ENCODE measurements at places on chromosomes 1 and 21.
A peak's percentile ranks its signal among the peaks of the same experiment; 100 is the strongest.

- peak; percentile 75 for DNase-seq
Measured at GRCh38 chr1:21289700-21290545, at the start of gene ECE1. ECE1 (minus strand) TSS chr1:21290463; CDS start chr1:21290414, 49 bp downstream.

GRCh38 chr1:55474168-55474786, 259.1 kb upstream of the USP24 start:
- DNase-seq = peak; percentile 66

GRCh38 chr1:204741440-204741839, 55.9 kb upstream of the LRRN2 start:
- no peak for DNase-seq

- DNase-seq = no peak
Measured at GRCh38 chr1:32949519-32949918, 15.1 kb downstream of the RNF19B start.

- peak; percentile 61 for DNase-seq
Measured at GRCh38 chr1:3695326-3696217, 43.3 kb downstream of the TP73 start.

DNA sequence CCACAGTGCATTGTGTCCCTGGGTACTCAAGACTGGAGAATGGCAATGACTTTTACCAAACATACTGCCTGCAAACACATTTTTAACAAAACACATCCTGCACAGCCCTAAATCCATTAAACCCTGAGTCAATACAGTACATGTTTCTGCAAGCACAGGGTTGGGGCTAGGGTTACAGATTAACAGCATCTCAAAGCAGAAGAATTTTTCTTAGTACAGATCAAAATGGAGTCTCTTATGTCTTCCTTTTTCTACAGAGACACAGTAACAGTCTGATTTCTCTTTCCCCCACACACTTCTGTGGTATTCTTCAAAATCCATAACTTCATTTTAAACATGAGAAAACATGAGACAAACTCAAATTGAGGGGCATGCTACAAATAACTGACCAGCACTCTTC, 13.9 kb downstream of the BMP8A start:
- no peak for DNase-seq

GRCh38 chr1:23801338-23801748, 789 bp upstream of the GALE start:
- DNase-seq = peak; percentile 56

- DNase-seq = no peak
Measured at GRCh38 chr1:119012383-119012782, 24.2 kb upstream of the TBX15 start.

DNA sequence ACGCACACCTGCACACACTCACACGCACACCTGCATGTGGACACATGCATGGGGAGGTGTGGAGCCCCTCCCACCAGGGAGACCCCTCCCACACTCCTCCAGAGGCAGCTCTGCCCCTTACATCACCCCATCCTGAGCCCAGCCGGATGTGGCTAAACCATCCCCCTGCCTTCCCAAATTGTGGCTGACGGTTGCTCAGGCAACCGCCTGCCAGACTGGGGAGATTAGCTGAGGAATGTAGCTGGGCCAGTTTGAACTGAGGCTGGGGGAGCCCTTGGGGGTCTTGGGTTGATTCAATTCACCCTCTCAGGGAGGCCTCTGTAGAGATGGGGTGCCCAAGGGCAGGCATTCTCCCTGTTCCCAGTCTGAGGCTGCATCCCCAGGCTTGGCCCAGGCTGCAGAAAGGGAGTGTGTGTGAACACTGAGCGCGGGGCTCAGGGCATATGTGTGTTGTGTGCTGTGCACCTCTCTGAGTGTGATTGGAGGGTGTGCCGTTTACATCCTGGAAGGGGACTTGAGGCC, 12.9 kb downstream of the PTPRU start:
- no peak for DNase-seq

- DNase-seq = no peak
Measured at GRCh38 chr1:41411229-41411628, 50.0 kb downstream of the FOXO6 start.

DNA sequence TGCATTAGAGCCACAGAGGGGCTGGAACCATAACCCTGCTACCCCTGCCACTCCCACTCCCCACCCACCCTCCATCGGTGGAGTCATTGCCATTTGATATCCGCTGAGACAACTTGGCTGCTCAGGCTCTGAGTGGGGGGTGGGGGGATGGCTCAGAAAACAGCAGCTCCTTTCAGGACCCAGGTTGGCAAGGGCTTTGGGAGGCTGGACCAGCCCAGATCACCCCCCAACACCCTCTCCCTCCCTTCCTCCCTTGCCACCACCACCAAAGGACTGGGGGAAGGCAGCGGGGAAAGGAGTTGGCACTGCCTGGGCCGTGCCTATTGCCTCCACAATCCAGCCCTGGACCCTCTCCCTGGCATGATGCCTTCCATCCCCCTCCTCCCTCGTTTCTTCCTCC, 1.7 kb downstream of the KCNJ10 start:
- DNase-seq = no peak

DNA sequence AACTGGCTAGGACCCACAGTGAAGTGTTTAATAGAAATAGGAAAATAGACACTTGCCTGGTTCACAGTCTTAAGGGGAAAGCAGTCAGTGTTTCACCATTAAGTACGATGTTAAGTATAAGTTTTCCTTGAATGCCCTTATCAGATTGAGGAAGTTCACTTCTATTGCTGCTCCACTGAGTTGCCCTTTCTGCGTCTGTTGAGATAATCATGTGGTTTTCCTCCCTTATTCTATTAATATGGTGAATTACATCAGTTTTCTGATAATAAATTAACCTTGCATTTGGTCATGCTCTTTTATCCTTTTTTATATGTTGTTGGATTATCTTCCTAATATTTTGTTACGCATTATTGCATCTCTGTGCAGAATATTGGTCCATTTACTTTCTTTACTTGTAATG, 21.4 kb downstream of the UTS2 start:
- DNase-seq = no peak

DNA sequence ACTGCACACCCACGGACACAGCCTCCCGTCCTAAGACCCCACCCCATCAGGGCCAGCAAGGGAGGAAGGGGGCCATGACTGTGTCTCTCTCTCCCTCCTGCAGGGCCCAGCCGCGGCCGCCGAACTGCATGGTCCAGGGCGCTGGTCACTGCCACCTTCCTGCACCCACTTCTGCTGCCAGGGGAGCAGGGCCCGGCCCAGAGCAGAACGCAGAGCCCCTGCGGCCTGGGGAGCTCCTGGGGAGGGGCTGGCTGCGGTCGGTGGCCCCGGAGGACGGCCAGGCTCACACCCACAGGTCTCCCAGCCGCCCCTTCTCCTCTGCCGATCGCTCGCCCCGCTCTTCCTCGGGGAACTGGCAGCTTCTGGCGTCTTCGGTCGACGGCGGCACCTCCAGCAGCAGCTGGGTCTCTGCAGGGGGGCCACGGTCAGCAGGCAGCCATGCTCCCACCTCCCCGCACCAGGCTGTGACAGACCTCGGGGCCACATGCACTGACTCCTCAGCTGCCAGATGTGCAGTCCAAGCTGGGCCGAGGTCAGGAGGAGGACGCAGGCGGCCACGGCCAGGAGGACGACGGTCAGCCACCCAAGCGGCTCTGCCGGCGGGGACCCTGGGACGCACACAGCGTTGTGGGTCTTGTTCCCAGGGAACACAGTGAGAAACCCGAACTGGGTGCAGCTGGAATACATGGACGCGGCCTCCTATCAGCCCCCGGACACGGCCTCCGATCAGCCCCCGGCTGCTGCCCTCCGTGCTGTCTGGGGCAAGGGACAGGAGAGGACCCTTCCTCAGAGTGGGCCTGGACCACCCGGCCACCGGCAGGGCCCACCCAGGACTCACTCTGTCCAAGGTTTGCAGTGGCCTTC, 2.6 kb downstream of the TNFRSF18 start:
- DNase-seq = no peak

DNA sequence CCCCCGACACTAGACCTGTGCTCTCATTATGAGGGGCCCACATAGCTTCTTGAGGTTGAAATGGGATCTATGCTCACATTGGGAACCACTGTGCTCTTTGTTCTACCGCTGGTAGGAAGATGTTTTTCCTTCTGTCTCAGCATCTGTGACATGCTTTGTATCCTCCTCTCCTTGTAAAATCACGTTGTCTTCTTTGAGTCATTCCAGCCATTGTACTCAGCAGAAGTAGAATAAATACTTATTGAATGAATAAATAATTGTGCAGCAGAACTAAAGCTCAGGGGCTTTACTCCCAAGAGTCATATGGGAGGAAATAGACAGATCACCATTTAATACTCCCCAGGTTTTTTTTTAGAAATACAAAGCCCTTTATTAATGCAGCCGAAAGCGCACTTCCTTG, 66.3 kb upstream of the EDEM3 start:
- no peak for DNase-seq

GRCh38 chr1:11948822-11949458, 14.4 kb downstream of the PLOD1 start:
- DNase-seq = no peak

- DNase-seq = no peak
Measured at GRCh38 chr1:204443260-204443619, 31.6 kb upstream of the PPP1R15B start.

DNA sequence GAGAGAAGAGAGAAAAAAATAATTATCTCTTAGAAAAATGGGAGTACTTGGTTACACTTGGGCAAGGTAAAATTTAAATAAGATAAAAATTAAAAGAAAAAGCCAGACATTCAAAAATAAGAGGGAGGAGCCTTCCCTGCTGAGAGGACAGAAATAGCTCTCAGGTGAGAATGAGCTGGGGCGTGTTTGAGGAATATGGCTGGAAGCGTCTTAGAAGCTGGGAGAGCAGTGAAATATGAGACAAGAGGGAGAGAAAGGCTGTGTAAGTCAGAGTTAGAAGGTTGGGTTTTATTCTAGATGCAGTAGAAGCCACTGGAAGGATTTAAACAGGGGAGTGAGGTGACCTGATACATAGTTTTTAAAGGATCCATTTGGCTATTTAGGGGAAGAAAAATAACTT, 154.2 kb upstream of the L1TD1 start:
- no peak for DNase-seq

- no peak for DNase-seq
Measured at GRCh38 chr21:46165098-46165497, 9.7 kb upstream of the FTCD start.

GRCh38 chr1:8107897-8108296, 81.8 kb upstream of the ERRFI1 start:
- no peak for DNase-seq

GRCh38 chr1:23177438-23178380, 9.1 kb upstream of the LUZP1 start:
- peak; percentile 88 for DNase-seq

GRCh38 chr1:66993076-66993475, 60.9 kb downstream of the SLC35D1 start:
- no peak for DNase-seq

DNA sequence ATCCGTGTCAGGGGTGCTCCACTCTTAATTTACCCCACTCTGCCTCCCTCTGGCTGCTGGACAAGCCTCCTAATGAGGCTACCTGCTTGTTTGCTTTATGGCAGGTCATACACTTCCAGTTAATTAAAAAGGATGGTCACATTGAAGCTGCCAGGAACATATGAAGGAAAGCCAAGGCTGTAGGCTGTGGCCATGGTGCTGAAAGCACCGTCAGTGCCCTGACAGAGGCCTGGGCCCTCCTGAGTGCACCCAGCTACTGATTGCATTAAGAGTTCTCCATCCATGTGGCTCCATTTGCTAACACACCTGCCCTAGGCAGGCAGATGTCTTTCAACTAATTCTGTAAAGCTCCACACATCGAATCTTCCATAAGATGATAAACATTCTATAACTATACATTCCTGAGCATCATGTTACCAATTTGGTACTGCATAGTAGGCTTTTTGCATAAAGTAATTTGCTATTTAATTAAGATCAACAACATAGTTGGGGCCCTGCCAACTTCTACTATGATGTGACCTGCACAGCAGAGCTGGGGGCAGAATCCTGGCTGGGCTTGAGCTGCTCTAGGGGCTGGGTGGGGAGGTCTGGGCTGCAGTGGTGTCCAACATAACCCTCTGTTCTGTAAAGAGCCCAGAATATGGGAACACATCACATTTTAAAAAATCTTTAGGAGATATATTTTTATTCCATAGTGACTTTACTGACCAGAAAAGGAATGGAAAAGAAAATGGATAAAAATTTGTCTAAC, 224.8 kb downstream of the SIPA1L2 start:
- DNase-seq = no peak

DNA sequence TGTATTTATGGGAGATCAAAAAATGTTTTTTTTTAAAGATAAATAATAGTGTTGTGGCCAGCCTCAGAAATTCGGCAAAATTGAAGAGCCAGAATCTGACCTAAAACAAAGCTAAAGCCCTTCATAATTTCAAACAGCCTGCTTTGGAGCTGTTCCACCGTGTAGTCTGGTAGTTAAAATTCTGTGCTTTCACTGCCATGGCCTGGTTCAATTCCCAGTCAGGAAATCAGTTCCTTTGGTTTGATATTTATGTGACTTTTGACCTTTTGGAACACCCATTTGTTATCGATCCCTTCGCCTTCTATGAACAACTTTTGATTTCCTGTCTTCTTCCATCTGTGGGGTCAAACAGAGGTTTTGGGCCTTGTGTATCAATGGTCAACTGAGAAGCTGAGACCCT, 179.8 kb downstream of the HFM1 start:
- no peak for DNase-seq

DNA sequence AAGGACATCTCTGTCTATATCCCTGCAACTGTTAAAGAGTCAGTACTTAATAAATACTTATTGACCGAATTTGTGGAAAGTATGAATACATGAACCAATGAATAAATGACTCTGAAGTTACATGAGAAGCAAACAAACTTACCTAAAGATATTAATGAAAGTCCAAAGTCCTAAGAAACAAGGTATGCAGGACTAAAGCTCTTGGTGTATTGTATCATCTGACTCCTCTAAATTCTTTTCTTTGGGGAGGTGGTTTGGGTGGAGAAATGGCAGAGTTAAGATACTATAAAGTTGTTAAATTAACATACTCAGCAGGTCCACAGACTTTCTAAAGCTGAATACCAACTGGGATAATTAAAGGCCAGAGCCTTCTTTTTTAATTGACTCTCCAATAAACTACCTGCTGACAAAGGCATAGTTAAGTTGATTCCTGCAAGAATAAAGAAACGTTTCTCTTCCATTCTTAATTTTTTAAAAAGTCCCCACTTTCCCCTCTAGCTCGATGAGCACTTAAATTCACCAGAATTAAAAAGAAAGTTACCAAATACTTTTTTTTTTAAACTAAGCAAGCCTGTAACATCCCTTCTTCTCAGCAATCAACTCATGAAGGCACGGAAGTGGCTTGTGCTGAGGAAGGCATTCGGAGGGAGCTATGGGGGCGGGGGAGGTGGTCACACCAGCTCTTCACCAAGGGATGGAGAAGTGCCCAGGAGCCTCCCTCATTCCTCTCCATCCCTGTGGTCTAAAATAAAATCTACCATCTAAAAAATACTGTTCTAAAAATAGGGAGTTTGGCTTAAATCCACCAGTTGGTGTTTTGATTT, 61.1 kb downstream of the GADD45A start:
- DNase-seq = no peak

- no peak for DNase-seq
Measured at GRCh38 chr1:242448910-242449645, 75.4 kb downstream of the PLD5 start.

GRCh38 chr1:230104395-230105244, 37.6 kb downstream of the GALNT2 start:
- DNase-seq = peak; percentile 98

GRCh38 chr1:157156058-157156541, 17.9 kb upstream of the ETV3 start:
- peak; percentile 88 for DNase-seq

GRCh38 chr1:111833334-111833733, 77.6 kb downstream of the DDX20 start:
- DNase-seq = peak; percentile 22

All from adipocyte (in vitro differentiated cells).